ENCODE measurements at places on chromosomes 12 and 14.

DNA sequence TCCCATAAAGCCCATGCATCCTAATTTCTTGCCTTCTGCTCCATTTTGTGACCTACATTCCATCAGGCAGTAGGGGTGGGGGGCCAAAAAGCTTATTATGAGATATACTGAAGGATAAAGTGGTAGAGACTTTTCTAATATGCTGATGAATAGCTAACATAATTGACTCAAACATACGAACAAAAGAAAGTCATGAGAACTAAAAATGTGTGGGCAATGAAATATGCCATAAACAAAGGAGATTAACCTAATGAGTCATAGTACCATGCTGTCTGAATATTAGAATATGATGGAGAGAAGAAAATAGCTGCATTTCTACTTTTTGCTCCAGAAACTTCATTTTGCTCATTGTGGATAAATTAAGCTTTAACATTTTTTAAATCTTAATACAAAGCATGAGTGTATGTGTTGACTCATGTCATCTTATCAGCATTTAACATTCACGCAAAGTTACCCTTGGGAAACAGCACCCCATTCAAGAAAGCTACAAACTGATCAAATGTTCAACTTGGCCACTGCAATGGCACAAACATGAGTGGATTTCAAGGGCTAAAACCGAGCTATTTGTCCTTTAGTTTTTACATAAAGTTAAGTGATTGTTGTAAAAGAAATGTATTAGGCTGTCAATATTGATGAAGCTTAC, 64.0 kb upstream of the DIO2 start:
- DNase-seq, result no peak

DNA sequence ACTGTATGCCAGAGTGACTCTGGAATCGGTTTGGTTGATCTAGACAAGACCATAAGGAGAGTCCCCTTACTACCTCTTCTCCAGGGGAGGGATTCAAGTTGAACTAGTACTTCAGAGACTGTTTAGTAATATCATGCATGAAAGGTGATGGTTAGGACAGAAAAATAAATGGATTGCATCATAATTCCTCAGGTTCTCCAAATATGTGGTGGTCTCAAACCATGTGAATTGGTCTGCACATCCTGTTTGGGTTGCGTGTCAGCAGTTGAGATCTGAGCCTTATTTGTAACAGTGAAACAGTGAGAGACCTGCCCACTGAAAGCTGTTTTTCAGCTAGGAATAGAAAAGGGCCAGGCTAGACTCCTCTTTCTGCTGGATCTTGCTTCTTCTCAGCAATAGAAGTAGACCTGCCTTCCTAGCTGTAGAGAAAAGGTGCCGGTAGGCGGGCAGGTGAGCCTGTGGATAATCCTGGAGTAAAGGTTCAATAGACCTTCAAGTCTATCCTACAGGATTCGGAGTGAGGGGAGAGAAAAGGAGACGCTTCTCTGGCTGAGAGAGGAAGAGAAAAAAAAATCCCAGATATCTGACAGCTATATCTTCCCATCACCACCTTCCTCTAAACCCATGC, 258.5 kb upstream of the E2F7 start:
- DNase-seq, result no peak

GRCh38 chr14:44316647-44317440, 190.2 kb downstream of the FSCB start:
- peak; percentile 15 for DNase-seq

GRCh38 chr12:90015228-90015627, 306.6 kb upstream of the ATP2B1 start:
- DNase-seq, result no peak

DNA sequence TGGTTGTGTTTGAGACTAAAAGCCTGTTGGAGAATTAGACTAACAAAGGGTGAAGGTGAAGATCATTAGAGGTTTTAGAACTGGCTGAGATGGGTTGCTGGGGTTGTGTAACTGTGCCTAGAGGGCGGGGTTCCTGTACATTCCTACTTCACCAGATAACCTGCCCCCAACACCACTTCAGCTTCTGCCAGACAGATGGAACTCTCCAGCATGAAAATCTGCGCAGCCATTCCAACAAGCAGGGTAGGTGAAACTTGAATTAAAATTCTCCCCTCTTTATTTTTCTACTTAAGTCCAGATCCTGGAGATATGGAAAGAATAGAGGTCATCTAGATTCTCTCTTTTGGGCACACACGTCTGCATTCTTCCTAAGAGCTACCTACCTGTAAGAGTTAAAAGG, 6.0 kb downstream of the FOXG1 start:
- no peak for DNase-seq

- DNase-seq, result no peak
Measured at GRCh38 chr12:24718617-24719016, 230.3 kb downstream of the BCAT1 start.

- no peak for DNase-seq
Measured at GRCh38 chr12:116303066-116303465, 25.6 kb upstream of the MED13L start.

DNA sequence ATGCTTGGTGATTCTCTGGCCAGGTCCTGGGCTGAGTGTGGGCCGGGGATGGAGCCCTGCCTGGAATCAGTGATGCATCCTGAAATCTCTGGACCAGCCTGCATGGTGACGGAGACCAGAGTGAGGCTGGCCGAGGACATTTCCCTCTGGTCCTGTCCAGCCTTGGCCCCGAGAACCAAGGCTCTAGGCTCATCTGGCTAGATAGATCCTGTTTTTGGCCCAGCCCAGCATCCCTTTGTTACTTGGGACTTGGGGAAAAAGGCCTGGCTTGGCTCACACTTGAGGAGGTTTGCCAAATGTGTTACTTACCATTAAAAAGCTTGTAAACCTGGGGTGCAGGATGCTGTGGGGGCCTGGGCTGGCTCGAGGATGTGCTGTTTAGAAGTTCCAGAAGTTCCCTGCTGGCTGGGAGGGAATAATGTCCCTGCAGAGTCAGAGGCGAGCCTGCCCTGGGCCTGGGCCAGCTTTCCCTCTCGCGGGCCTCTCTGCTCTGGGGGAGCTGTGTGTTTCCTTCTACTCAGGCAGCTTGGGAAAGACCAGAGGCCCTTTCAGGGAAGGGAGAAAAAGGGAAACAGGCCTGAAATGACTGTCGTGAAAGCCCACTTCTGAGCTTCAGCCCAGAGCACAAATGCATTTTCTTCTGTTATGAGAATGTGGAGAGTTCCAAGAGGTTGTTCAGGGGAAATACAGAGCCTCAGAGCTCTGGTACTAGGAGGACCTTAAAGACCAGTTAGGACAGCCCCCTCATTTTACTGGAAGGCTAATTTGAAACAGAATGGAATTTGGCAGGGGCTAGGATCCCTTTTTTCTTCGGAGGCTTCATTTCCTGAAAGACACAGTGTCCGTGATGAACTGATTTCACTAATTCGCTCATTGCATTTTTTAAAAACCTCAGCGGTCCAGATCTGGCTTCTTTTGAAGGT, 47.2 kb upstream of the CTDSP2 start:
- DNase-seq, result peak; percentile 98

GRCh38 chr12:76402259-76402658, 54.0 kb upstream of the BBS10 start:
- no peak for DNase-seq

DNA sequence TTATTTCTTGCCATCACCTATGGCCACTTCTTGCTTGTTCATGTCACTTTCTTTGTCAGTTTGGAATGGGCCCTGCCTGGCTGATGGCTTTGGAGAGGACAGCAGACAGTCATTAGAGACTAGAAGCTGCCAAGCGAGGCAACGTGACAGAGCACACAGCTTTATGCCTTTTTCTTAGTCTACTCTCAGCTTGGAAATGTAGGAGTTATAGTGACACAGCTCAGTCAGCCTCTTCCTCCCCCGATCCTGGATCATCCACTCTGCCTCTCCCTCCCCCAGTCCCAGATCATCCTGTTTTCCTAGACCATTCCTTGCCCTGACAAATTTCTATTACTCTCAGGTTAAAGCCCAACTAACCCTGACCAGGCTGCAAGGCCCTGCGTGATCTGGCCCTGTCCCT, 26.6 kb downstream of the ETV6 start:
- DNase-seq, result no peak

GRCh38 chr12:2168808-2169207, 116.0 kb downstream of the CACNA1C start:
- DNase-seq, result no peak

DNA sequence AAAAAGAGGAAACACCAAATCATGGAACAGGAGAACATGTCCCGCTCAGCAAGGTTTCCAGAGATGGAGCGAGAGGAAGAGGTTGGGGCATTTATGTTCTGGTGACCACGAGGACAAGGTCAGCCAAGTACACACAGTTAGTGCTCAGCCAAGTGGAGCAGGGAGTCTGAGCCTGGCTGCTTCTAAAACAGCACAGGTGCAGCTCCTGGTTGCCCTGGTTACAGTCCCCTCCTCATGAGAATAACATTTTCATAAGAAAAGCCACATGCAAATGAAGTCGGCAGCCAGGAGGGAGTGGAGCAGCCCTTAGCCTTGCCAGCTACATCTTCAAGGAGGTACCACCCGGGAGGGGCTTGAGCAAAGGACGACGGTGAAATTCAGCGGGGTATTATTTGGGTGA, 81.8 kb downstream of the NOS1 start:
- DNase-seq, result no peak

GRCh38 chr14:23431486-23431885, 4.0 kb downstream of the MYH7 start:
- DNase-seq, result no peak

- DNase-seq, result no peak
Measured at GRCh38 chr12:40028296-40028695, 77.6 kb downstream of the SLC2A13 start.

DNA sequence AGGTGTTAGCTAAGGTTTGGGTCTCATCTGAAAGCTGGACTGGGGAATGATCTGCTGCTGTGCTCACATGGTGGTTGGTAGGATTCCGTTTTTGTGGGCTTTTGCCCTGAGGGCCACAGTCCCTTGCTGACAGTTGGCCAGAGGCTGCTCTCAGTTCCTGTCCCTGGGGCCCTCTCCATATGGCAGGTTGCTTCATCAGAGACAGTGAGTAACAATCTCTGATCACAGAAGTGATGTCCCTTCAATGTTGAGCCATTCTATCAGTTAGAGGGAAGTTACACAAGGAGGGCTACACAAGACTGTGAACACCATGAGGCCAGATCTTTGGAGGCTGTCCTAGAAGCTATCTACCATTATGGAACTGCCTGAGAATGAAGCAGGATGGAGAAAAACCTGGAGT, 137.2 kb downstream of the AACS start:
- DNase-seq, result no peak

DNA sequence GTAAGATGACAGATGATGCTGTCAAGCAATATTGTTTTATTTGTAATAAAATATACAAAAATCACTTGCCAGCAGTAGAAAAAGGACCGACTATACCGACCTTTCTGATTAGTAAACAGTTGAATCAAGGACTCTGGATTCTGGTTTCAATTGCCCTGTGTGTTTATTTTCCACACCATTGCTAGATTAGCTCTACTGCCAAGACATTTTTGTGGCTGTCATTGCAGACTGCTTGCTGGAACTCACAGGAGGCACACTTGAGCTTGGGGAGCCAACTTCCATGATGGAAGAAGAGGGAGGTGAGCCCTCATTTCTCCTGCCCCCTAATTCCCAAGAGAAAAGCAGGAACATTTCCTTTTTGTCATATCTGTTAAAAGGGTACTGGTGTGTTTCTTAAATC, 51.3 kb downstream of the MAPKAPK5 start:
- no peak for DNase-seq

GRCh38 chr12:64760808-64761573, 1.8 kb upstream of the GNS start:
- DNase-seq, result no peak

GRCh38 chr12:127280393-127281275, 986.3 kb upstream of the TMEM132C start:
- peak; percentile 86 for DNase-seq

- DNase-seq, result no peak
Measured at GRCh38 chr12:28824193-28824846, 324.8 kb upstream of the FAR2 start.

GRCh38 chr12:49264466-49264872, 413 bp upstream of the TUBA1C start:
- DNase-seq, result no peak

- no peak for DNase-seq
Measured at GRCh38 chr12:47785887-47786661, 13.0 kb downstream of the SLC48A1 start.

DNA sequence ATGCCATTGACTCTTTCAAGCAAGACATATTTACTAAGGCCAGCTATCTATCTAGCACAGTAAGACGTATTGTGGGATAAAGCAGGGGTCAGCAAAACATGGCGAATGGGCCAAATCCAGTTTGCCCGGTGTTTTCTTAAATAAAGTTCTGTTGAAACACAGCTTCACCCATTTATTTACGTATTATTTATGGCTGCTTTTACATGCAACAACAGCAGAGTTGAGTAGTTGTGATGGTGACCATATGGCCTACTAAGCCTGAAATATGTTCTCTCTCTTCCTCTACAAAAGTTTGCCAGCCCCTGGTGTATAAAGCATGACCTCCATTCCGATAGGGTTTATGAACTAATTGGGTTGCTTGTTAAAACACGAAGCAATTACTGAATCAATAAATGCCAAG, 322.1 kb downstream of the CCDC91 start:
- DNase-seq, result no peak

GRCh38 chr12:46717159-46717558, 108.6 kb downstream of the SLC38A4 start:
- DNase-seq, result no peak

DNA sequence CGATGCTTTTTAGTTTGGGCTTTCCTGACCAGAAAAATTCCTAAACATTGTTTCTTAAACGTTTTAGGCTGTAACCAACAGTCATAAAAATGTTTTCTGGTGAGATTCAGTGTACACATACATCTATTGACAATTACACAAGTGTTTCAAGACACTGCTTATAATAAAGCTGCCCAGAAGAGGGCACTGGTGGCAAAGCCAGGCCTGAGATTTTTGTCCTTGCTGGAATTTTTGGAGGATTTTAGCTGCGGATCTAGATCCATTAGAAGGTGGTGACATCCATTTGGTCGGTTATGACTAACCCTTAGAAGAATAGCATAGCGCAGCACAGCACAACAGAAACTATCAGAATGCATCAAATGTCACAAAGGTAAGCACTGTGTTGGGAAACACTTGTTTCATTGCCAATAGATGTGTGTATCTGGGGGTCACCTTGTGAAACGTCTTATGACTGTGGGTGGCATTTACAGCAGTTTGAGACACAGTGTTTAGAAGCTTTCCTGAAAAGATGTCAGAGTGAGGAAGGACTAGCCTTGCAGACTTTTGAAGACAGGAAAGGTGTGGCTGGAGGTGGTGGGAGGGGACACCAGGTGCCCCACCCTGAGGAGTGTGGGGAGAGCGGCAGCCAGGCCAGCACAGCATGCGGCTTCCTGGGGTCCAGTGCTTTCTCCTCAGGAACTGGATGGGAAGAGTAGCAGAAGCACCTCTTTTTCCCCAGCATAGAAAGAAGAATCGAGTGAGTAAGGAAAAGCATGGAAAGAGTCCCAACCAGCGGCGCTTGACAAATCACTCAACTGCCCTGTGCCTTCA, 54.7 kb upstream of the FKBP4 start:
- DNase-seq, result no peak

- DNase-seq, result no peak
Measured at GRCh38 chr12:14931359-14931758, 7.0 kb downstream of the ERP27 start.

- peak; percentile 83 for DNase-seq
Measured at GRCh38 chr12:49539406-49540228, 787 bp downstream of the KCNH3 start.
